ENCODE measurements at places on chromosomes 1 and 21.
A peak's percentile ranks its signal among the peaks of the same experiment; 100 is the strongest.

GRCh38 chr1:239655023-239655422, 268.7 kb downstream of the CHRM3 start:
- no peak for DNase-seq

DNA sequence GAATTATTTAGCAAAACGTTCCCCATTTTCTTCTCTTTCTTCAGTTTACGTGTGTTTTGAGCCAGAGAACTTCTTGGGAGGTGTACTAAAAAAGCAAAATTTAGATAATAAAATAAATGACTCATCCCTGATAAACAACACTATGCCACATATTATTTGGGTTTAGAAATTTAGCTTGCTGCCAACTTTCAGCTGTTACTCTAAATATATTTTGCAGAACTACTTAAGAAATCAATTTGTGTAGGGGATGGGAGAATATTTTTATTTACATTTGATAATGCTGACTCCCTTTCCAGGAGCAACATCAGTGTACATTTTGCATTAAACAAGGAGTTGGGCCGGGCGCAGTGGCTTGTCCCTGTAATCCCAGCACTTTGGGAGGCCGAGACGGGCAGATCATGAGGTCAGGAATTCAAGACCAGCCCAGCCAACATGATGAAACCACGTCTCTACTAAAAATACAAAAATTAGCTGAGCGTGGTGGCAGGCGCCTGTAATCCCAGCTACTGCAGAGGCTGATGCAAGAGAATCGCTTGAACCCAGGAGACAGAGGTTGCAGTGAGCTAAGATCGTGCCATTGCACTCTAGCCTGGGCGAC, 151.4 kb upstream of the ZRANB2 start:
- no peak for DNase-seq

DNA sequence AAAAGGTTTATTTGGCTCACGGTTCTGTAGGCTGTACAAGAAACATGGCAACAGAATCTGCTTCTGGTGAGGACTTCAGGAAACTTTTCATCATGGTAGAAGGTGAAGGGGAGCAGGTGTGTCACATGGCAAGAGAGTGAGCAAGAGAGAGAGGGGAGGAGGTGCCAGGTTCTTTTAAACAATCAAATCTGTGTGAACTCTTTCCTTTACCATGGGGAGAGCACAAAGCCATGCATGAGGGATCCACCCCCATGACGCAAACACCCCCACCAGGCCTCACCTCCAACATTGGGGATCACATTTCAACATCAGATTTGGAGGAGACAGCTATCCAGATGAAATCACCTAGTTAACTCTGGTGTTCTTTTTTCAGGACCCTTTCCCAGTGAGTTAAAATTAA, 103.6 kb downstream of the GALNT2 start:
- DNase-seq, result no peak

- no peak for DNase-seq
Observed at GRCh38 chr1:156437037-156437867, 63.3 kb downstream of the MEF2D start.

GRCh38 chr1:58670181-58670580, 29.7 kb downstream of the MYSM1 start:
- DNase-seq, result no peak

GRCh38 chr1:204880906-204881305, 10.2 kb downstream of the NFASC start:
- DNase-seq, result no peak

GRCh38 chr1:242629396-242629795, 104.9 kb upstream of the PLD5 start:
- no peak for DNase-seq

DNA sequence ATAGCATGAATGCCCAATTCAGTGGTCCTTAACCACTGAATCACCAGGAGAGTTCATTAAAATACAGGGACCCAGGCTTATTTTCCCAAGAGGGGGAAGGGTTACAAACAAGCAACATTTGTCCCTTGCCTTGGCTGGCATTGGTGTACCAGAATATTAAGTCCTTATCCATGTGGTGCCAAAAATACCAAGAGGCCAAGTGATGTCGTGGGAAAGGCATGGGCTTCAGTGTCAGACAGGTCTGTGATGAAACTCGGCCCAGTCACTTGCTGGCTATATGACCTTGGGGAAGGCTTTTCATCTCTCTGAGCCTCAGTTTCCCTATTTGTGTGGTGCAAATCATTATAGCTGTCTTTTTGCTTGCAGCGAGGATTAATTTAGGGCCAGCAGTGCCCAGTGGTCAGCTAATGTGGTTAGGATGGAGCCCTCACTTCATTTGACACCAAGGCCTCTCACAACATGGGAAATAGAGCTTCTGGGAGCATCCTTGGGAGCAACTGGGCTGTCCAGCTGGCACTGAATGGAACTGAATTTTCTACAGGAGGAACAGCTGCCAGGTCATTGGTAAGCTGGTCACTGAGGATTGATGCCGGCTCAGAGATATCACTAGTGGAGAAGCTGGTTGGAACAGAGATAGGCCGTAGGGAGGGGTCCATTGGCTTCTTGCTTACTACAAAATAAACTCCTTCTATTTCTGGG, 77.2 kb upstream of the PPP2R5A start:
- no peak for DNase-seq

GRCh38 chr1:19484338-19484797, 971 bp downstream of the CAPZB start:
- DNase-seq, result no peak

DNA sequence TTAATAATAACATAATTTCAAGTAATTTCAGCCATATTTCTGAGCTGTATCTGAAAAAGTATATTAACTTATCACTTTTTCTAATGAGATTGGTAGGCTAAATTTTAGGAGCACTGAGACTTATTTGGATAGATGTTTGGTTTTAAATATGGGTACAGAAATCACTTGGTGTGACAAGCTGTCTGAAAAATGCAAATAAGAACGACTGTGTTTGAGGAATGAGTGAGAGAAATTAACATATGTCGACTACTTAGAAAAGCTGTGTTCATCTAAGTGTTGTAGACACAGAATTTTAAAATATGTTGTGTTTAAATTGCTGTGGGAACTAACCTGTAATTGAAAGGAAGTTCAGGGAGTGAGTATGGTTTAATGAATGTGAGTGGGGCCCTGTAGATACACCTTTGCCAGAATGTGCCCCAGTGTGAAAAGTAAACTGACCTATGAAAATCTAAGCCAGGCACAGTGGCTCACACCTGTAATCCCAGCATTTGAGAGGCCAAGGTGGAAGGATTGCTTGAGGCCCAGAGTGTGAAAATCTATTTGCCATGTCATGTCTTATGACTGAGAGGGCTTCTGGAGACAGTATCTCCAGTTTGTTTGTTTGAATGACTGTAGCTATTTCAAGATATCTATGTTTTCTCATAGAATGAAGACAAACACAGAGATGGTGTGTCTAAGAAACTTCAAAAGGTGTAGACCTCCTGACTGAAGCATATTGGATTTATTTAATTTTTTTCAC, 53.8 kb upstream of the LRRC8C start:
- DNase-seq, result no peak

DNA sequence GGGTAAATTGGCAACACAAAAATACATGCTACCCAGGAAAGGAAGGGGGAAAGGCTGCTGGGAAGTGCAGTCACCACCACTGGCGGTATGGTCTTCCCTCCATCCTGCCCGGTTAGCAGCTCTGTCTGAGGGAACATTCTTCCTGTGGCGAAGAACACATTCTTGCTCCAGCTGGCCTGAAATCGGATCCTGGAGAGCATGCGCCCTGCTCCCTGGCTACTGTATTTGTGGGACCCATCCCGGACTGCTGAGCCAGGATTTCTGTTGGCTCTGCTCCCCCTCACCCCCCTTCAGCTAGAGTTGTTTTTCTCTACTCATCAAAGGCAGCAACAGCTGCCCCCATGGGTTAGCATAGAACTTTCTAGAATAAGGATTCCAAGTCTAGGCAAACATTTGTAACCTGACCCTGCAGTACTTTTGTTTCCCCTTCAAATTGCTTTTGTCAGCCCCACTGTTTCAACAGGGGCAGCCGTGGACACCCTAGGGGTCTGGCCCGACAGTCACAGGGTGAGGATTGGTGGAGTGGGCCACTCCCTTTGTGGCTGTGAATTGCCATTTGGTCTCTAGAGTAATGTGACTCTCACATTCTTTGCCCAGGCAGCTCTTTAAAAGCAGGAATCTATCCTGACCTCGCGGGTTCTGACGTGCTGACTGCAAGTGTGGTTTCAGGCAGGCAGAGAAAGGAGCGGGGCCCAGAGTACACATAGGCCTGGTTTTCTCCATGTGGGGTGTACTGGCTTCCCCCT, 157.7 kb downstream of the TOMM20 start:
- no peak for DNase-seq

- no peak for DNase-seq
Observed at GRCh38 chr21:36200081-36200561, 43.5 kb downstream of the DOP1B start.

DNA sequence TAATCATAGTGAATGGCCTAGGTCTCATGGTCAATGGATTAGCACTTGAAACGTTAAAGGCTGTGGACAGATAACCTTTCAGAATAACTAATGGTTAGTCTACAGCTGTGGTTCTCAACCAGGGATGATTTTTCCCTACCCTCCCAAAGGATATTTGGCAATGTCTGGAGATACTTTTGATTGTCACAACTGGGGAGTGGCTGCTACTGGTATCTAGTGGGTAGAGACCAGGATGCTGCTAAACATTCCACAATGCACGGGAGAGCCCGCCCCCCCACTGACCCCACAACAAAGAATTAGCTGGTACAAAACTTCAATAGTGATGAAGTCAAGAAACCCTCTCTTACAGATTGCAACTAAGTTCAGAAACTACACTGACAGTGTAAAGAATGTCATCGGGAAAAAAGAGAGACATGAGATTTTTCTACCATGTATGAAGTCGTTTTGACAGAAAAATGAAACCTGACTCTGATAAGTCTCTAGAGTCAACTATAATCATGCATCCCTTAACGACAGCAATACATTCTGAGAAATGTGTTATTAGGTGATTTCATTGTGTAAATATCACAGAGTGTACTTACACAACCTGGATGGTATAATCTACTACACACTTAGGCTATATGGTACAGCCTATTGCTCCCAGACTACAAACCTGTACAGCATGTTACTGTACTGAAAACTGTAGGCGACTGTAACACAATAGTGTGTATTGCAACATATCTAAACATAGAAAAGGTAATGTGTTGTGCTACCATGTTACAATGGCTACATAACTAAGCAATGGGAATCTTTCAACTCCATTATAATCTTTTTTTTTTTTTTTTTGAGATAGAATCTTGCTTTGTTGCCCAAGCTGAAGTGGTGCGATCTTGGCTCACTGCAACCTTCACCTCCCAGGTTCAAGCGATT, 49.7 kb upstream of the PRDX6 start:
- no peak for DNase-seq

- DNase-seq, result no peak
Observed at GRCh38 chr1:56409112-56409691, 170.2 kb downstream of the PLPP3 start.

DNA sequence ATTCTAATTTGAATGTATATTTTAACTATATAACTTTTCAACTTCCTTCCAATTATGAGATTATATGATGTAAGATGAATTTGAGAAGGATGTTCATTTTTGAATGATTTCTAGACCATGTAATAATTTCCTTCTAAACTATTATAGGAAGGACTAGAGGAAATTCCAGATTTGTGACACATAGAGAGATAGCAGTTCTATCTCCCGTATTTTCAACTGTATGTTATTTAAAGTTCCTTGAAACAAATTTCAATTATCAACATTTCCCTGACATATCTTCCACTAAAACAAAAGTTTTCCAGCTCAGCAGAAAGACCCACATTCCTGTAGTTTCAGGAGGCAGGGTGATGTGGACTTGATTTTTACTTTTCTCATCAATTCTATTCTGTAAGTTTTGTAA, 396.7 kb upstream of the C1orf87 start:
- DNase-seq, result no peak

- peak; percentile 33 for DNase-seq
Observed at GRCh38 chr1:216183007-216183406, 240.2 kb downstream of the USH2A start.

- no peak for DNase-seq
Observed at GRCh38 chr1:182569939-182570610, 19.0 kb downstream of the RNASEL start.

- DNase-seq, result no peak
Observed at GRCh38 chr1:11132563-11133293, 33.1 kb upstream of the EXOSC10 start.

GRCh38 chr1:58979086-58979485, 195.2 kb upstream of the JUN start:
- DNase-seq, result no peak

DNA sequence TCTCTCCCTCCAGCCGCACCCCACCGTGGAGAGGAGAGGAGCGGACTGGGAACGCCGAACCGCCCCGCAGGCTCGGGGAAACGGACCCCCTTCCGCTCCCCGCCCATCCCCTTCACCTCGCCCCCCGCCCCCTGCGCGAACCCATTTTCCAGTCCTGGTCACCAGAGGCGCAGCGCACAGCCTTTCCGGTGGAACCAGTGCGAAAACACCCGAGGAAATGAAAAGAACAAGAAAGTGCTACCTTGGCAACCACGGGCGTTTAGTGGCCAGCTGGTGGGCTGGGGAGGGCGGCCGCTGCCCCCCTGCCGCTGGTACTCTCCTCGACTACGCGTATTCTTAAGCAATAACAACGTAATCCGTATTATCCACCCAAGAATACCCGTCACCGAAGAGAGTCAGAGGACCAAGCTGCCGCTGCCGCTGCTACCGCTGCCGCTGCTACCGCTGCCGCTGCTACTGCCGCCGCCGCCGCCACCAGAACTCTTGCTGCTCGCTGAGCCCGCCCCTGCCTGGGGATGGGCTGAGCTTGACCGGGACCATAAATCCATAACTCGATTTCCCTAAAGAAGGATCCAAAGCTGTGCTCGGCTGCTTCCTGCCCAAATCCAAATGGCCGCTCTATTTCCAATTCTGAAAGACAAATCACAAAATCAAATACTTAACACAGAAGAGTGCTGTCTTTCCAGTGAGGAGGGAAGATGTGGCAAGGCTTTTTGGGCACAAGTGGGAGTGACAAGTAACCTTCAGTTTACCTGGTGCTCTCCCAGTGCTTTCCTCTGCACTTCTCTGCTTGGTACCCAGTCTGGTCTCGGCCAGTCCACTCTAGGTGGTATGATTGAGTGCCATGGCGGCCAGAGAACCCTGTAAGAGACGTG, 125.2 kb upstream of the DPYD start:
- DNase-seq, result no peak

GRCh38 chr21:33069994-33070743, at the start of gene OLIG1:
TSS of gene OLIG1 (plus strand) at chr21:33070141. CDS start at chr21:33070247, 106 bp downstream.
- DNase-seq, result no peak

- DNase-seq, result no peak
Observed at GRCh38 chr1:153775458-153776327, 486 bp downstream of the SLC27A3 start.
